Right forelimb (tissue), 1 donor: ENCODE measurements at places on chromosomes 11 and 22.

DNA sequence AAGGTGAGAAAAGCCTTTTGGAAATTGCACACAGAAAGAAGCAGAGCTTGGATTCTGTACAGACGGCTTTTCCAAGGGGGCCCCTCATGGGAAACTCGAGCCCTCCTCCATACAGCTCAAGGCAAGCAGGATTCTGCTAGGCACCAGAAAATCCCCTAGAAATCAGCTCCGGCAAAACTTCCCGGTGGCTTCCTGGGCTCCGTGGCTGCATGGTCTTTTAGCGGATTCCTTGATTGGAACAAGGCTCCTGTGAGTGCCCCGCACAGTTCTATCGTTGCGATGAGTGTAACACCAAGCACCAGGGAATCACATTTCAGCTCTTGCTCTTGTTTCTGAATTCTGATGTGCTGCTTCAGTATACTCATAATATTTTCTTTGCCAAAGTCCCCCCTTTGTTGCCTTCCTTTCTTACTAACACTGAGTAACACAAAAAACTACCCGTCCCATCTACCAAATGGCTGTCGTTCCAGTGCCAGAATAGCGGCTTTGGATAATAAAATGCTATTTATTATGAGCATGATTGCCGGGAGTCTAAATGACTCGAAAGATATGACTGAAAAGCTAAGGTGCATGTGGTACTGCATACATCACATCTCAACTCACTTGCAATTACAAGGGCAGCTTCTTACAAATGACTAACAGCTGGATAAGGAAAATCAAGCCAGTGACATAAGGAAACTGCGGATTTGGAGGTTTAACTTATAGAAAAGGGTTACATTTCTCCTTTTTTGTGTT is 494.1 kb downstream of the DLG2 start:
- peak; percentile 45 for DNase-seq

- DNase-seq, result no peak
Measured at GRCh38 chr11:75797792-75798191, 17.2 kb upstream of the UVRAG start.

DNA sequence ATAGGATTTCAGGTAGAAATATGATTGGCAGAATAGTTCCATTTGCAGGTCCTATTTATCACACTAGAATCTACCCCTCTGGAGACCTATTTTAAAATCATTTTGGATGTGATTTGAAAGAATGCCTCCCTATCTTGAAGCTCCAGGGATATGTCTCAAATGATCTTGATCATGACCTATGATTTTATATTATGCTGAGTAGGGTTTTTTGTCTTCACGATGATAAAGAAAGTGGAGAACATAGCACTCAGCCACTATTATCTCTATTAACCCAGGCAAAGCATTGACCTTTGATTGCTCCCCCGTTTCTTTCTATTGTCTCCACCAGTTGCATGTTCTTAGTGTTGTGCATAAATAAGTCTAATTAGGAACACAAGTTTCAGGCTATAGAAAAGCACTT is 307.9 kb downstream of the BLID start:
- DNase-seq, result no peak

- no peak for DNase-seq
Measured at GRCh38 chr11:84558085-84558905, 1068.8 kb downstream of the DLG2 start.

GRCh38 chr11:85947431-85948272 is 92.5 kb downstream of the CCDC83 start:
- no peak for DNase-seq

DNA sequence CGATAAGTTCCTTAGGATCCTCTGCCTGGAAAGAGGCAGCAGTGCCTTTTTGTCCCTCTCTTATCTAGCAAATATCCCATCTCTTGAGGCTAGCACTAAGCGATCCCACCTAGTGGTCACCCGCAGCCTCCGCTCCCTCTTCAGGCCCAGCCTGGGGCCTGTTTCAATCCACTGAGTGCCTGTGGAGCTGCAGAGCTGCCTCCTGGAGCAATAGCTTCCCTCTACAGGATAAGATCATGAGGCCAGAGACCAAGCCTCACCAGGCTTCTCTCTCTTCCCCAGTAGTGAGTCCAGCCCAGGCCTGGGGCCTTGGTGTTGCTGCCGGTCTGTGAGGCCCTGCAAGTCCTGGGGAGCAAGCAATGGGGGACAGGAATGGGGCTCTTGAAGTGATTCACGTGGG is 65.8 kb downstream of the SLC22A12 start:
- no peak for DNase-seq

DNA sequence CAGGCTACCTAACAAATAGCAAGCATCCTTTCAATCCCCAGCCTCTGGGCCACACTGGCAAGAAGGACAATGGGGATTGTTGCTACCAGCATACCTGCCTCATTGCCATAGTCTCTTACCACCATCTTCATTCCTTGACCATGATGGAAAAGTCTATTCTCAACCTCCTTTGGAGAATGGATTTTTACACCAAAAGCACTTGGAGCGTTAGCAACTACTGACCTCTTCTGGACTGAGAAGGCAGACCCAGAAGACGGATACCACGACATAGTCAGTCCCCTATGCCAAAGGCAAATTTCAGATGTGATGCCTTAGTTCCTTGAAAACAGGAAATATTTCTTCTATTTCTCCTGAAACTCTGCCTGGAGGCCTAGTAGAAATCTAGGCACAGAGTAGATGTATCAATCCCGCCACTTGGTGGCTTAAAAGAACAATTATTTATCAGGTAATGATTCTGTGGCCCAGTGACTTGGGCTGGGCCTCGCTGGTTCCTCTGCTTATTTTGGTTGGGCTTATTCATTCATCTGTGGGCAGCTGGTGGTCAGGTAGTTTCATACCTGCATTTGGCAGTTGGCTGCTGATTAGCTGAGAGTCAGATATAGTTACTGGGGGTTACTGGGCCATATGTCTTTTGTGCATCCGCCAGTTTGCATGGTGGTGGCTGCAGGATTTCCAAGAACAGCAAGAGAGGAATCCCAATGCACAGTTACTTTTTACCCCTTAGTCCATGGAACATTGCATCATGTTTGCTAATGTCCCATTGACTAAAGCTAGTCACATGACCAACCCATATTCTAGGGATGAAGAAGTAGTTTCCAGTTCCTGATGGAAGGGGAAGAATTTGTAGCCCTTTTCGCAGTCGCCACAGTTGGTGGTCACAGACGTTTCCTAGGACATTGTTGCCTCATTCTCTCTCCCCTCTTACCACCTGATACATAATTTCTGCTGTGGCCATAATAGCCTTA is 75.2 kb downstream of the DHCR7 start:
- peak; percentile 18 for DNase-seq

GRCh38 chr22:35785181-35785923 is 67.7 kb downstream of the APOL5 start:
- DNase-seq, result no peak

DNA sequence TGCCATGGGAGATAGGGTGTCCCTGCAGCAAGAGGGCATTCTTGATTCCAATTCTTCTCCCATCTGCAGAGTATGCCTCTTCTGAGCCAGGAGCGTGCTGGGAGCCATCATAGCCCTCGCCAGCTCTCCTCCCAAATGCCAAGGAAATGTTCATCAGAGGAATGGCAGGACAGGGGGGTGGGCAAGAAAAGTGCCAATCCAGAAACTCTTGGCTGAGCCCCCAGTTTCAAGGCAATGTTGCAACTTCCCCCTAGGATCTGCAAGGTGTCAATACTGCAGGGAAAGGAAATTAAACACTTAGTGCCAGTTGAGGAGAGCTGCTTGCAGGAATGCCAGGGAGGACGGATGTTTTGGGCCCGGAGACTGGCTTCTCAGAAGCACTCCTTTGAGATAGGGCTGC is 94.8 kb upstream of the PRDM11 start:
- DNase-seq, result no peak

- no peak for DNase-seq
Measured at GRCh38 chr11:93845181-93846092, 5.0 kb downstream of the VSTM5 start.

DNA sequence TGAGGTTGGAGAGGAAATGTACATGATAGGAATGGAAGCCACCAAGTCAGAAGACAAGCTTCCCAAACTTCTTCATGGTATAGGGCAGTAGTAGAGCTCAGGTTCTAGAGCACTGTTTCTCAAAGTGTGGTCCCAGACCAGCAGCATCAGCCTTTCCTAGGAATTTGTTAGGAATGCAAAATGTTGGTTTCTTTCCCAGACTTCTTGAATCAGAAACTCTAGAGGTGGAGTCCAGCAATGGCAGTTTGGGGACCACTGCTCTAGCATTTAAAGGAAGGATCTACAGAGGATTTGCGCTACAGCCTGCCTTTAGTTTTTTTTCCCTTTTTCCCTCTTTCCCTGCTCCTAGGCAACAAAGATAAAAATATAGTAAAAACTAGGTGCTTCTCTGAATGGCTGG is 17.0 kb upstream of the MMP12 start:
- no peak for DNase-seq

GRCh38 chr11:57134284-57134683 is 47.5 kb upstream of the LRRC55 start:
- no peak for DNase-seq

DNA sequence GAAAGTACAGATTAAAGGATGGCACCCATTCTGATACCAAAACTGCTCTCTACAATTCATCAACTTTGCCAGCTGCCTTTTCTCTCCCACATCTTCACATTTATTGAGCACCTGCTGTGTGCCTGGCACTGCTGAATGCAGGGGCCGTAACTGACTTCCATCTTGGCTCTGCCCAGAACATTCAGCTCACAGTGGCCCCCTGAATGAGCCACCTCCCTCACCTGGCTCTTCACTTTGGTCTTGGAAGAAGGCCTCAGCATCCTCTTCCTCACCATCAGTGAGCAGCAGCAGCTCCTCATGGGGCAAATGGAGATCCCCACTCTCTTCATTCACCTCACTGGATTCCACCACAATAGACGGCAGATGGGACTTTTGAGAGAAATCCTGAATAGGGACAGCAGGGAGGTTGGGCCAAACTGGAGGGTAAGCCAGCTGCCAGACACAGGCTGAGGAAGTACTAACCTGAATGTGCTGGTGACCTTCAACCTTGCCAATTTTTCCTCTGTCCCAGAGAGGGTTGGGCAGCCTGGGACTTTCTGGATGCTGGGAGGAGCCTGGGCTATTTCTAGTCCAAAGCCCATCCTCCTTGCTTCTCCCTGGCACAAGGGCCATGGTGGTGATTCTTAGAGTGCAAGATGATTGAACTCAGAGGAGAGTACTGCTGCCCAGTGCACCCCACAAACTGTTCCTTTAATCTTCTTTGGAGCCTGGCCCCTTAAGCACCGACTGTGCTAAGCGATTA is 1.9 kb upstream of the UQCC3 start:
- DNase-seq, result no peak

DNA sequence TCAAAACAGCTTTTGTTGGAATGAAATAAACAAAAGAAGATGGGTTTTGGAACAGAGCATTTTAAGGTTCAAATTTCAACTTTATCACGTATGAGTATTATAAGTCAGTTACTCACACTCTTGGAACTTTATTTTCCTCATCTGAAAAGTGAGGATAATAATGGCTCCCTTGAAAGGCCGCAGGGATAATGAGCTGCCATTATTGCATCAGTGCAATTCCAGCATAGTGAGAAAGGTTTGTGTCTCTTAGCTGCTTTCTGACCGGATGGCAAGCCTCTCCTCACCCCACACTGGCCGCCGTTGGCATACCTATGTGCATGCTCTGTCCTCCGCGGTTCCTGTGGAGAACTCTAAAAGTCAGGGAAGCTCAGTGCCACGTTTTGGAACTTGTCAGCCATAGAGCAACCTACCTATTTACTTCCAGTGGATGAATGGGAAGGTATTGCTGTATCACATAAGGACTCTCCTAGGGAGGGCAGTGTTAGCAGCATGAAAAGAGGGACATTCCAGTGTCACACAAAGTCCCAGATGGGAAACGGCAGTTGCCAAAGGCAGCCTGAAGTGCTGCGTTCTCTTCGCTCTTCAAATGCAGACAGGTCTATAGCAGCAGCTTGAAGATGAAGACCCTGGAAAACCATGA is 368.9 kb downstream of the NTM start:
- no peak for DNase-seq

GRCh38 chr22:27063406-27063805 is 406.0 kb downstream of the MIAT start:
- no peak for DNase-seq

DNA sequence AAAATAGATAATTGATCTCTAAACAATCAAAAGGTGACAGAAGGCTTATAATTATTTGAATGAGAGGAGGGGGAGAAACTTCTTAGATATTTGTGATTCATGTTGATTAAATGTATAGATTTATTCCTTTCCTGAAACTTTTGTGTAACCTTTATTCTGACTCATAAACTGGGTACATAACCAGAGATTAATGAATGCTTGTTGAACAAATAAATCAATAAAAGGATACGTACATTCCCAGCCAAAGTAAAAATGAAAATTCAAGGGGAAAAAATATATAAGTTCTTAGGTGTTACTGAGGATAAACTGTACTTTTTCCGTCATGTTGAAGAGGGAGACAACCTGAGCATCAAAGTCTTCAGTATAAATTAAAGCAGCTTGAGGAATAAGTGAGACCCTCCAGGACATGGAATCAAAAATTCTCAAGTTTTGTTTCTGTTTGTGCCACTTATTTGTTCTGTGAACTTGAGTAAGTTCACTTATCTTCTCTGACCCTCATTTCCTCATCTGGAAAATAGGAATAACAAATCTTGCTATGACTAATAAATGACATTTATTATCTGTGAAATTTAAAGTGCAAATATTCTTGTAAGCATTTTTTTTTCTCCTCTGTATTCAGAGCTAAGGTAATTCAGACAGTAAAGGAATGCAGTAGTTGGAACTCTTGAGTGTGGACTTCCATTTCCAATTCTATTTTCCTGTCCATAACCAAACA is 195.4 kb downstream of the METTL15 start:
- no peak for DNase-seq

GRCh38 chr11:97702951-97703350 is 1313.1 kb downstream of the JRKL start:
- no peak for DNase-seq

GRCh38 chr11:15473954-15474837 is 359.5 kb downstream of the INSC start:
- no peak for DNase-seq

- DNase-seq, result no peak
Measured at GRCh38 chr22:48838846-48839730, 988.6 kb downstream of the BRD1 start.

DNA sequence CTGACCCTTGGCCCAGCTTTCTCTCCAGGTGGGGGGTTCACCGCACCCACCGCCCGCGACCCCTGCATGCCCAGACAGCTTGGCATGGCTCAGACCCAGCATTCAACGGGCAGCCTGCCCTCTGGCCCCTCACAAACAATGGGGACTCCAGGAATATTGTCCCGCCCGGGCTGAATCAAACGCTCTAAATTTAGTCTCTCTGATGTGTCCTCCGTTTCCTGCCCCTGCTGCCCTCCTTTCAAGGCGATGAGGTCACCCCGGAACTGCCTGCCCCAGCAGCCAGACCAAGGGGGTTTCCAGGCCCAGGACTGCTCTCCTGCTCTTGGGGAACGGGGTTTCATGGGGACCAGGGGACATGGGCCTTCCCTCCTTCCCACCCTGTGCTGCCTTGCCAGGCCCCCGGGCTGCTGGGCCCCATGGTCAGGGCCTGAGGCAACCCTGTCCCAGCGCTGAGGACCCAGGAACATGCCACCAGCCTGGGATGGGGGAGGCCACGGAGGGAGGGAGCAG is 10.1 kb upstream of the PDGFB start:
- DNase-seq, result no peak
